ENCODE measurements at places on chromosomes 3 and 15.

DNA sequence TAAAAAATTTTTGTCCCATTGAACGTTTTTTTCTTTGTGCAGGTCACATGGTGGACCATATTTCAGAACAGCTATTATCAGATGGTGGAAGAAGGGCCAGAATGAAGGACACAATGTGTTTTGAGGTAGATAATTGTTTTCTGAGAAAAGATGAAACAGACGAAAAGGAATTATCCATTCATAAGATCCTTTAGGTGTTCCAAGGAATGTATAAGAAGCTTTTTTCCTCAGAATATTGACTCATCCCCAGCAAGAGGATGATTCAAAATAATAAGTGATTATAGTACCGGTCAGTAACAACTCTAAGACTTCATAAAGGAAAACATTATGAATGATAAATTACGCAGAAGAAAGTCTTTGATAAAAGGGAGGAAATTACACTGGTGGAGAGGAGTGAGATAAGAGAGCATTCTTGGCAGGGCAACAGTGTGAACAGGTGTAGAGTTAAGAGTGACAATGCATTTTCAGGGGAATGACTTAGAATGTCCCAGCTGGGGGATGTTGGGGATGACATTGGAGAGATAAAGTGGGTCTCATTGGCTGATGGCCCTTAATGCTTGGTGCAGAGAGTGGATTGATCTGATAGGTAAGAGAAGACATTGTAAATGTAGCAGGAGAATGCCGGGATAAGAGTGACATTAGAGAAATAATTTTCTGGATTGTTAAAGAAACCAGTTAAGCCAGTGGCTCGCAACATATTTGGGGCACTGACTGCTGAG lies 27.0 kb upstream of the AQP9 start:
- DNase-seq: no peak

DNA sequence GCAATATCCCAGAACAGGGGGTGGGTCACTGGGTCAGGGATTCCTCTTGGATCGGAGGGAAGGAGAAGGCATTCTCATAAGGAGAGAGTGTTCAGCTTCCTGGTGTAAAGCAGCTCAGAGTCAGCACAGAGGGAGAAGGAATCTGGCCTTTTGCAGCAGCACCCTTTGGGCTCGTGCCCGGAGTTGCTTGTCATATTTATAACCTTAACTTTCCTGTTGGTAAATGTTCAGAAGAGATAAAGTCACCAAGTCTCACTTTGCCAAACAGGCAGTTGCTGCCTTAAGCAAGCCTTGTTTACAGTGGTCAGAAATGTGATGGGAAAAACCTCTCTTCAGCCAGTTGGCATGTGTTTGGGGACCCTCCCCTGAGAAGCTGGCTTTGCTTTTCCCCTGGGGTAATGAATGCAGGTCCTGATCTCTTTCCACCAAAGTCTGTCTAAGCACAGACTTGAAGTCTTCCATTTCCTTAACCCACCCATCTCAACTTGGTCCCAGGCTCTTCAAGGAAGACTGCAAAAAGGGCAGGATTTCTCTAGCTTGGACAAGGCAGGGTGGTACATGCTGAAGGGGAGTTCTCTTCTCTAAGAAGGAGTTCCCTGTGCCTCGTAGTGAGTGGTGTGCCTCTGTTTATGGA lies 206.9 kb upstream of the BHLHE40 start:
- DNase-seq: no peak

DNA sequence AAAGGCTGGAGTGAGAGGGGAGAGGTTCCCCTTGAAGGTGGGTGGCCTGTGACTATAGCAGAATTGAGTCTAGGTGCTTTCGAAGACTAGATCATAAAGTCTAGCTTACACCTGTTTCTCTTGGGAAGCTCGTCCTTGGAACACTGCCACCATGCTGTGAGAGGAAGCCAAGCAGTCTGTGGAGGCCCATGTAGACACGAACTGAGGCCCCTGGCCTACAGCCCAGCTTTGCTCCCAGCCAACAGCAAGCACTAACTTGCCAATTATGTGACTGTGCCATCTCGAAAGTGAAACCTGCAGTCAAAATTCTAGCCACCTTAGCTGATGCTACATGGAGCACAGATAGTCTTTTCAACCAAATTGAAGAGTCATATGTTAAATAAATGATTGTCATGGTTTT lies 190.5 kb upstream of the NECTIN3 start:
- no peak for DNase-seq

- DNase-seq: no peak
Observed at GRCh38 chr15:95973566-95974256, 356.8 kb upstream of the NR2F2 start.

DNA sequence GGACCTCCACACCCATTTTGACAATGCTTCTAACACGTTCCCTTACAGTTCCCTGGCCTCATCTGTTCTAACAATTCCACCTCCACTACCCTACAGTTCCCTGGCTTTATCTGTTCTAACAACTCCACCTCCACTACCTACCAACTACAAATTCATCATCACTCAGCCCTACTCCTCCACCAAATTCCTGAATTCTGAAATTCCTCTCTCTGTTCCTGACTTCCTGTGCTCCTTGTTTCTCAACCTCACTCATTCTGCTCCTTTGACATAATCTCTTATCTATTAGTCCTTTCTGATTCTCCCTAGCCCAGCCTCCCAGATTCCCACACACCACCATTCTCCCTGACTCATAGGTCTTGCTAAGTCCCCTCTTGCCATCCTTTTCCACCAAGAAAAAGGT lies 22.5 kb downstream of the UPK1B start:
- no peak for DNase-seq

DNA sequence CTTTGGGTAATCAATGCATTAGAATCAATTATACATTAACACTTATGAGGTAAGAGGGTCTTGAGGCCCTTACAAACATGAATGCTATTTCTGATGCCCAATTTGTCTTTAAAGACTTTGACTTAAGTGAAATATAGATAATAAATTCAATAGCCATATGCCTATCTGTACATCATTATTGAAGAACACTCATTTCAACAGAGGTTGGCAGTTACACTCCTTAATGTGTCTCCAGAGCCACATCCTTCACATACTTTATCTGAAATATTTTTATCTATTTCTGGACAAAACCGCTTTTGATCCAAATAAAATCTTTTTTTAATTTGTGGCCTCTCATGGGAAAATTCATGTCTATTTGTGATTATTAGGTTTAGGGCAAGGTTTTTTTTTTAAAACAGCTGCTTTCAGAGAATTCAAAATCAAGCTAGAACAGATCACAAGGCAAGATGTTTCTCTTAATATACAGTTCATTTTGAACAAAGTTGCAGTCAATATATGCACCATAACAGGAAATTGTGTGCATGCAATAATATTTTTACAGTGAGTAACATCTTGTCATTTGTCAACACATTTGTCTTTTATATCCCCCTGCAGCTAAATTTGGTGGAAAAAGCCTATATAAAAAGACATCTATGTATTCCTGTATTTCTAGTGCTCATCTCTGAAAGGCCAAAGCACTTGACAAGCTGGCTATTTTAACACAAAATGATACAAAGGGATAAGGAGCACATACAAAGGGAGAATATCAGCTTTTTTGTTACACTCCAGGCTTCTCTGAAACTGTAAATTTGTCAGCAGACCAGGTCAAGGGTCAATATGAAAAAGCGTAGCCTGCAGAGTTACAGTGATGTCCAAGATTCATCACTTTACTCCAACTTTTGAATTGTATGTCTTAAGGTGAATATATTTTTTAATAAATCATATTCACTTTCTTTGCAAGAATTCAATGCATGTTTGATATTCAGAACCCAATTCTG lies 146.2 kb upstream of the DPH6 start:
- DNase-seq: no peak

- DNase-seq: no peak
Observed at GRCh38 chr15:23671481-23671880, 15.6 kb downstream of the NDN start.

DNA sequence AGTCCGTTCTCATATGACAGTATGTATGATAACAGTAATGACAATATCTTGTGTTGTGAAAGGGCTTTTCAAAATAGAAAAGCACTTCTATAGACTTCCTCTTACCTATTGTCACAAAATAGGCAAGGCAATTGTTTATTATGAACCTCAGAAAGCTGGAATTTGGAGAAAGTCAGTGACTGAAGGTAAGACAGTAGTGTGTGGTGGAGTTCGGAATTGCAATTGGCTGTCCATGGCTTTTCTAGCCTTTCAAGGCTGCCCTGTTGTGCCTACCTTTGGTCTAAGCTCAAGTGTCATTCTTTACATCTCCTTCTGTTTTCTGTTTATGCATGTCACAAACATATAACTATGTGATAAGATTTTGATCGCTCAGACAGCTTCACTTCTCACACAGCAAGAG lies 219.3 kb upstream of the NR2E3 start:
- no peak for DNase-seq

DNA sequence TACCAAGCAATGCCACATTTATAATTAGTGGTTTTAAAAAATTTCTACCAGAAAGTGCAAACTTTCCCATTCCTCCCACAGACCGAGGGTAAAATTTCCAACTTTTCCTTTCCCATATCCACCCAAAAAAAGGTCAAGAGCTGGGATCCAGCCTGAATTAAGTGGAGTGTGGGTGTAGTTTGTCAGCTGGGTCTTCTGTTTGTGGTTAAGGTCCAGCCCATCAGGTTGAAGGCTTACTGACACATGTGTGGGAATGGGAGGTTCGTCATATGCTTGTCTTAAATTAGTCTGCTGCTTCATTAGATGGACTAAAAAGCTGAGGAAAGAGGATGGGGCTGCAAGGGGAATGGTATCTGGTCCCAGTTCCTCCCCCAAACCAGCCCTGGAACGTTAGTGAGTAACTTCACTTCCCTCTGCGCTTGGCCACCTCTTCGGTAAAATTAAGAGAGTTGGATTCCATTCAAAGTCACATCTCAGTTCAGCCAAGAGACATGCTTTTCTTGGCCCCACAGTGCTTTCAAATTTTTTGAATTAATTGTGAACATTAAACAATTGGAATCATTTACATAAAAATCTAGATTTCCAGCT lies 59.0 kb upstream of the PLCL2 start:
- DNase-seq: no peak

GRCh38 chr3:39164414-39164813 lies 11.0 kb upstream of the CSRNP1 start:
- DNase-seq: no peak

GRCh38 chr15:41893422-41894250 lies at the start of gene SPTBN5:
SPTBN5 (minus strand) TSS chr15:41894053; CDS start chr15:41893497, 556 bp downstream.
- DNase-seq: no peak

DNA sequence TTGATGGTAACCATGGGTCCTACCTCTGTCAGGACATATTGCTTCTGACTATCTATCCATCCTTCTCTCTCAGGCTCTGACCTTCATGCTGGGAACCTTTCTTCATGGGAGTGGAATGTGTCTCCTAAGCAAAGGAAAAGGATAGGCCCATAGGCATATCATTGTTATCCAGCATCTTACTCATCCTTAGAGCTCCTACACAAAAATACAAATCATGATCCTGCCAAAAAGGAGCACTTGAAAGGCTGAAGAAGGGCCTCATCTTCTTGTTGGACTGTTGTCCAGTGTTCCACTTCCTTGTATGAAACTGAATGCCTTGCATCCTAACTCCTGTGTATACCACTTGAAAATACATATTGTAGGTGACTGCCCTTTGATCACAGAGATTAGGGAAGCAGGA lies 96.1 kb upstream of the SOX2 start:
- no peak for DNase-seq

- DNase-seq: no peak
Observed at GRCh38 chr3:171652932-171653331, 157.4 kb downstream of the PLD1 start.

DNA sequence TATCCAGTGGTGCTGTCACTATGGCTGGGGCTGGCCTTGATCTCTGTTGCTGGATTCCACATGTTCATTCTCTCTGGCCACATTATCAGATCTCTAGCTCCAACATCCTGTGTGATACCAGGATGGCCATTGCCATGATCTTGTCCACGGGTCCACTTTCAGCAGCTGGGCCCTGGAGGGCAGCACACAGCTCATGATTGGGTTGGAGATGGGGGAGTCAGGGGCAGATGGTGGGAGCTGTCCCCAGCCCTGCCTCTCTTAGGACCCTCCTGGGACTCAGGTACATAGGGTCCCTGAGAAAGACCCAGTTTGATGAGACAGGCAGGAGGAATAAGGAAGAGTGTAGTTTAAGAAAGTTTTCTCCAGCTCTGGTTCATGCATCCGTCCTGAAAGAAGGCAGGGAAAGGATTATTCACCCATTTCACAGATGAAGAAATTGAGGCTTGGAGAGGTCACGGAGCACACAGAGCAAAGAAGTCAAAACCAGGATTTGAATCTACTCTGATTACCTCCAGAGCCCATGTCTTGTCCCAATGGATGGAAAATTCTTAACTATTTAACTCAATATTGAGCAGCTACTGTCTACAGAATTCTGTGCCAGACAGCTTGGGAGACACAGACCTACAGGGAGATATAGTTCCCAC lies 100.5 kb downstream of the LINGO1 start:
- no peak for DNase-seq

DNA sequence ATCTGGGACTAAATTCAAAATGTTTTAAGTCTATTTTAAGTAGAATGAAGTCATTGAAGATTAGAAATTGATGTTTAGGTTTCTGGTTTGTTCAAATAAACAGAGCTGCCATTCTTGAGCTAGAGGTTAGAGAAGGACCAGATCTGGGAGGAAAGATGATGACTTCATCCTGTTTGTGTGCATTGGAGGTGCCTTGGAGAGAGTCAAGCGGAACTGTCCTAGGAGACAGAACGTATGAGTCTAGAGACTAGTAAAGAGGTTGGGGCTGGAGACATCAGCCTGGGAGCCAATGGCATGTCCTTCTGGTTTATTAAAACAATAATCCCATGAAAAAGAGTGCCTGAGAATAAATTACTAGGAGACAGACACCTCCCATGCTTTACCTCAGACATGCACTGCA lies 303.4 kb downstream of the KBTBD8 start:
- DNase-seq: no peak

DNA sequence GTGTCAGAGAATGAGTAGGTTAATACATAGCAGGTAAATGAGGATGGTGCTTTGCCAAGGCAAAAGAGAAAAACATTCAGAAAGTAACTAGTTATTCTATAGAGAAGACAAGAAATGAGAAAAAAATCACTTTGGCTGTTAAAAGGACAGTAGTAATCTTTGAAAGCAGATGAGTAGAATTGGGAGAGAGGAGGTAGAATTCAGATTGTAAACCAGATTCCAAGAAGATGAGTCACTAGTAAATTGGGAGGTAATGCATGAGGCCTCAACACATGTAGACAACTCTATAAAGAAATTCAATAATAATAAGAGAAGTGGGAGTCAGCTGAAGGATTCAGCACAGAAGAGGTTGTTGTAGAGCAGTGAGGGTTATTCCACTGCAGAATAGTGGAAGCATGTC lies 81.4 kb downstream of the MBNL1 start:
- no peak for DNase-seq

All from stimulated activated CD8-positive, alpha-beta memory T cell treated with anti-CD3 and anti-CD28 coated beads, Interleukin-2, amount 100 ng/mL, for 48 hours (primary cell).